Activated CD4-positive, alpha-beta T cell treated with anti-CD3 and anti-CD28 coated beads, Interleukin-2, amount 50 U/mL, for 24 hours (primary cell): ENCODE measurements at places on chromosomes 1 and 21.

GRCh38 chr1:112711041-112711440, 4.1 kb downstream of the PPM1J start:
- no peak for DNase-seq

- DNase-seq, result no peak
Measured at GRCh38 chr1:45545019-45545493, 5.6 kb upstream of the AKR1A1 start.

GRCh38 chr1:162632217-162632666, at the start of gene DDR2:
Gene DDR2 (plus strand): TSS chr1:162632464. CDS start chr1:162719064, 86,600 bp downstream.
- DNase-seq, result no peak

- DNase-seq, result no peak
Measured at GRCh38 chr1:32696041-32696440, 6.5 kb downstream of the SYNC start.

DNA sequence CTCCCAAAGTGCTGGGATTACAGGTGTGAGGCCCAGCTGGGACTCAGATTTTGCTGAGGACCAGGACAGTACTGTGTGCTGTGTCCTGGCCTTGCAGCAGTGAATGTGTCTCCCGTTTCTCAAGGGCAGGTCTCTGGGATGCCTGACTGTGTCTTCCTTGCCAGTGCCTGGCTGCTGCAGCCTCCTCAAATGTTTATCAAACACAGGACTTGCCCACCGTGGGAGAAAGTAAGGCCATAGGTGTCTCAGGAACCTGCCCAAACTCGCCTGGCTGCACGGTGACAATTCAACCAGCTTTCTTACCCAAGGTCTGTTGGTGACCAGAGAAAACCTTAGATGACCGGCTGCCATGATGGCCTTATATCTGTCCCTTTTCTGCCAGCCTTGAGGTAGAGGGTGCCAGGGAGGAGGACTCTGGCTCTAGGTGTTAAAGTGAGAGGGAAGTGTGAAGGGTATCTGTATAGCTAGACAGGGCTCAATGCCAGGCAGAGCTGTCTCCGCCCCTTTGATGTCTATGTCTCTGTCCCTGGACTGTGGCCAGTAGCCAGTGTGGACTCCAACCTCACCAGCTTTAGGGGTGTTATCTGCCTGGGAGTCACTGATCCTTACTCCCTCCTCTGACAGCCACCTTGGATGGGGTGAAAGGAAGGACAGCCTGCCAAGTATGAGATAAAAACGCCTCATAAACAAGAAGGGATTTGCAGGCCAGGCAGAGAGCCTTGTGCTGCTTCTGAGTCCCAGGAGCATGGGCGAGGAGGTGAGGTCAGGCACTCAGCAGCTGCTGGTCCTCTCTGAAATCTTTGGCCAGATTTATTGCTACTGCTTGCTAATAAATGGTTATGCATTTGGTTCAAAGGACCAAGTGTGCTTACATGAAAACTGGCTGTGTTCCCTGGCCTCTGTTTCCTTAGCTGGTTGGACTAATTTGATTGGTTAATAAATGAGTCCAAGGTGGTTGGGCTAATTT, 22.3 kb downstream of the IL6R start:
- no peak for DNase-seq
